ENCODE measurements at places on chromosomes 12 and 14.
A peak's percentile ranks its signal among the peaks of the same experiment; 100 is the strongest.

DNA sequence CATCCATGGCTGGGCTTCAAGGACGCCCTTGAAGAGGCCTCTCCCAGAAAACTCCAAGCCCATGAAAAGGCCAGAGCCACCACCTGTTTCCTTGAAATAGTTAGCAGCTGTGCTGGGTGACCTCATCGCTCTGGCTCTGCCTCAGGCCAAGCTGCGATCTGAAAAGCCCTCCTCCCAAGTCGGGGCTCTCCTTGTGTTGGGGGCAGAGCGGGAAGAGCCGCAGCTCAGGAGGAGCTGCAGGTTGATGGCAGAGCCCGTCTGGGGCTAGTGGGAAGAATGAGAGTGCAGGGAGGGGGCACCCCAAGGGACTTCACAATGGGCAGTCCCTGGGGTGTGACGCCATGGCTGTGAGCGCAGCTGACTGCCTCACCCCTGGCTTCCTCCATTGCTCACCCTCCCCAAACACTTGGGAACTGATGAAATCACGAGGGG is 50.0 kb upstream of the STON2 start:
- DNase-seq = no peak

- DNase-seq = no peak
Observed at GRCh38 chr14:96224480-96225096, 19.9 kb downstream of the BDKRB2 start.

DNA sequence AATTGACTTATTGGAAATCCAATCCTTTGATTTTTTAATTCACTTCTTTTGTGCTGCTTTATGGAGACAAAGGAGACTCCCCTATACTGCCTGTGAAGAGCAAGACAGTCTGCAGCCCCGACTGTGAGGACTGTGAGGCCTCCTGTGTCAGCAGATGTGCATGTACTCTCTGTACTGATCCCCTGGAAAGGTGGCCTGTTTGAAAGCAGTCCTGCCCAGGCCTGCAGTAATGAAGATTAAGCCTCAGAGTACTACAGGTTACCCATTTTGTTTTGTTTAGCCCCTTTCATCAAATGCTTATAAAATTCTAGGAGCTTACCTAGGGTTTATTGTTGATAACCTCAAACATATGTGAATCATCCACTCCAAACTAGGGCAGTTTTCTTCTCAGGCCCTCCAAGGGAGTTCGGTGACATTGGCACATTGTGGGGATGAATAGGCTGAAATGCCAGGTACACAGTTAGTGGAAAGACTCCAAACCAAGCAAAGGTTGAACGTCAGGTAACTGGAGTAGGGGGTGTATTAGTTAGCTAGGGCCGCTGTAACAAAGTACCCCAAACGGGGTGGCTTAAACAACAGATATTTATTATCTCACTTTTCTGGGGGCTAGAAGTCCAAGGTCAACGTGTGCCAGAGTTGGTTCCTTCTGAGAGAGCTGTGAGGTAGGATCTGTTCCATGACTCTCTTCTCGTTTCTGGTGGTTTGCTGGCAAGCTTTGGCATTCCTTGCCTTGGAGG is 208.7 kb upstream of the BCL2L14 start:
- DNase-seq = no peak

GRCh38 chr14:75323571-75323970 is 44.9 kb downstream of the FOS start:
- DNase-seq = peak; percentile 32

DNA sequence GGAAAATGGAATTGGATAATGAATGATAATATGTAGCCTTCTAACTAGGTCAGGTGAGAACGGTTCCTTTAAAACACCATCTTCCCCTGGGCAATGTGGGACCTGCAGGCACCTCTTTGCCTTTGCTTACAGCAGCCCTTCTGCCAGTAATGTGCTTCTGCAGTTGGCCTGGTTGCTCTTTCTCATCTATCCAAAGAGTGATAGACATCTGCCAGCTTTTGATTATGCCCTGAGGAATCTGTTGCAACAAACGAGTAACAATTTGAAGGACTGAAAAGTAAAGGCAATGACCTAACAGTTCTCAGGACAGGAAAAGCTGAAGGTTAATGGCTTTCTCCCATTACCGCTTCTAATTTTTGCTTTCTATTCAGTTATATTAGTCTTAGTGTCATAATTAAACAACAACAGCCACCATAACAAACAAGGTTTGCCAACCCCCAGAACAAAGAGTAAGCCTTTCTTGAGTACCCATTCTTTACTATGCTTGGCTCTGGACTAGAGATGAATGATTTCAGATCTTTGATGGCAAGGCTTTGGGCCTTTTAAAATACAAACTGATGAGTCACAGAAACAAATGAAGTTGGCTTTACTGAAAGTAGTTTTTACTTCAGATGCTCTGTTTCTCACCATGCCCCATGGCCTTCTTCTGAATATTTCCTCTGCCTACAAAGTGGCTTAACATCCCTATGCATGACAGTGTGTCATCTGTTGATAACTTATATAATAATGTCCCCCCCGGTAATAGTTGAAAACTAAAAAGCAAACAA is 76.1 kb upstream of the KRR1 start:
- DNase-seq = peak; percentile 18
